ENCODE measurements at places on chromosomes 3 and 15. TPM values are rescaled to one million over a fixed set of nuclear protein-coding genes. Genes with fewer than 3 reads are reported as not detected.

TMEM62 gene
- total RNA-seq: 48.9 TPM

ERC2 gene
- total RNA-seq: not detected

DNA sequence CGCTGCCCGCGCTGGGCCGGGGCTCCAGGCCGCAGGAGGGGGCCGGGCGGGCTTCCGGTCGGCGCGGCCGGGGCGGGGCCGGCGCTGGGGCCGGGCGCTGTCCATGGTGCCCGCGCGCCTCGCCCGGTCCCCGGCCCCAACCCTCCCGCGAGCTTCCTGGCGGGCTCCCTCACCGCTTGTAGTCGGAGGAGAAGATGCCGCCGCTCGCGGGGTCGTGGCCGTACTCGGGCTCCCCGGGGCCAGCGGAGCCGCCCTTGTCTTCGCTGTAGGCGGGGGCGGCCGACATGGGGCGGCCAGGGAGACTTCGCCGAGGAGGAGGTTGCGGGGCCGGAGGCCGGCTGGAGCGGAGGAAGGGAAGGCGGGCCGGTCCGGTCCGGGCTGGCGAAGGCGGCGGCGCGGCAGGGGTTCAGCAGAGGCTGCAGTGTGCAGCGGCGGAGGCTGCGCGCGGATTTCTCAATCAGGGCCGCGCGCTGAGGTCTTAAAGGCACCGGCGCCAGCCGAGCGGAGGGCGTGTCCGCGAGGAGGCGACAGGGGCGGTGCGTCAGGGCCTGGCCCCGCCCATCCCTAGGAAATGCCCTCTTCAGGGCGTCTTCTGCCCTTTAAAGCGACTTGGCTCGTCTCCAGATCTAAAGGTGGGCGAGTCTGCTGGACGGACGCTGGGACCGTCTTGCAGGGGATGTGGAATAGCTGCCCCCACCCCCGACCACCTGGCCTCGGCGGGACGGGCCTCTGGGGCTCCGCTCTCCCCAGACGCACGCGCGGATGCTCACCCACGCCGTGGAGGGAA, at the start of gene AP3B2:
Gene AP3B2, minus strand, starts transcription at position 455 of the 787 bp plus-strand sequence. Its CDS starts 169 bp downstream, at position 286.
- peak; percentile 62 for DNase-seq

GRCh38 chr3:180183346-180183745, 146.6 kb upstream of the PEX5L start:
- no peak for DNase-seq
